T-cell (primary cell): ENCODE measurements at places on chromosomes 6 and 20.
A peak's percentile ranks its signal among the peaks of the same experiment; 100 is the strongest.

DNA sequence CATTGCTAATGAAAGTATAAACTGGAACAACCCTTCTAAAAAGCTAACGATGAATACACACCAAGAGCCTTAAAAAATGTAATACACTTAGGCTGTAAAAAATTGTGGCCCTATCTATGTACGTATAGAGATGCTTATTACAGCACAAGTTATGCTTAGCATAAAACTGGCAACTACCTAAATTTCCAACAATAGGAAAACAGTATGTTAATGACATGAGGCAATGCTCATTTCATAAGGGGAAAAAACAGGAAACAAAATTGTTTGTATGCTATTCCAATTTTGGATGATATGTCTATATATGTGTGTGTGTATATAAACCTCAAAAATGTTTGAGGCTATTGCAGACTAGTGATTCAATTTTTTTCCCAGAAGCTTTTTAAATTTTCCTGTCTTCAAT lies 82.5 kb downstream of the DTNBP1 start:
- DNase-seq = no peak

GRCh38 chr6:34234667-34235306 lies 1.9 kb upstream of the HMGA1 start:
- no peak for DNase-seq

DNA sequence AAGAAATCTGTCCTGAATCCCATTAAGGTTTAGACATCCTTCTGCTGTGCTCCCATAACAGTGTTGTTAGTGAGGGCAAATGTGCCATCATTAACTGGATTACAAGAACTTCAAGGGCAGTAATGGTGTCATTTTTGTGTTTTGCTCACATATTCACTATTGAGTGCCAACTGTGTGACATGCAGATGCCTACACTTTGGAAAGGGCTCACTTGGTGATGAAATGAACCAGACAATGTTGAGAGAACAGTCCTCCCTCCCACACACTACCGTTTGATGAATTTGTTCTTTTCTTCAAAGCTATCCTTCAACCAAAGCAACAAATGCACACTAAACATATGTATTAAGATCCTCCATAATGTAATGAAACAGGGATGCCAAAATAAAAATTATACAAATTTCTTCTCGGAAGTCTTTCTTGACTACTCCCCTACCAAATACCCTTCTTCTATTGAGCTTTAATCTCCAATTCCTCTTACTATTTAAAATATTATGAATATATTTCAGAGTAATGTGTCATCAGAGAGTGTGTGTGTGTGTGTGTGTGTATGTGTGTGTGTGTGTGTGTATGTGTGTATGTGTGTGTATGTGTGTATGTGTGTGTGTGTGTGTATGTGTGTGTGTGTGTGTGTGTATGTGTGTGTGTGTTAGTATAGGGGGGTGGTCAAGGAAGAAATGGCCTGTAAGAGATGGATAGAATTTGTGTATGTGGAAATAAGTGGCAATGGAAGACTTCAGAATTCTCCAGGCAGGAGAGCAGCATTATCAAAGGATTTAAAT lies 92.3 kb upstream of the ENPP5 start:
- no peak for DNase-seq

DNA sequence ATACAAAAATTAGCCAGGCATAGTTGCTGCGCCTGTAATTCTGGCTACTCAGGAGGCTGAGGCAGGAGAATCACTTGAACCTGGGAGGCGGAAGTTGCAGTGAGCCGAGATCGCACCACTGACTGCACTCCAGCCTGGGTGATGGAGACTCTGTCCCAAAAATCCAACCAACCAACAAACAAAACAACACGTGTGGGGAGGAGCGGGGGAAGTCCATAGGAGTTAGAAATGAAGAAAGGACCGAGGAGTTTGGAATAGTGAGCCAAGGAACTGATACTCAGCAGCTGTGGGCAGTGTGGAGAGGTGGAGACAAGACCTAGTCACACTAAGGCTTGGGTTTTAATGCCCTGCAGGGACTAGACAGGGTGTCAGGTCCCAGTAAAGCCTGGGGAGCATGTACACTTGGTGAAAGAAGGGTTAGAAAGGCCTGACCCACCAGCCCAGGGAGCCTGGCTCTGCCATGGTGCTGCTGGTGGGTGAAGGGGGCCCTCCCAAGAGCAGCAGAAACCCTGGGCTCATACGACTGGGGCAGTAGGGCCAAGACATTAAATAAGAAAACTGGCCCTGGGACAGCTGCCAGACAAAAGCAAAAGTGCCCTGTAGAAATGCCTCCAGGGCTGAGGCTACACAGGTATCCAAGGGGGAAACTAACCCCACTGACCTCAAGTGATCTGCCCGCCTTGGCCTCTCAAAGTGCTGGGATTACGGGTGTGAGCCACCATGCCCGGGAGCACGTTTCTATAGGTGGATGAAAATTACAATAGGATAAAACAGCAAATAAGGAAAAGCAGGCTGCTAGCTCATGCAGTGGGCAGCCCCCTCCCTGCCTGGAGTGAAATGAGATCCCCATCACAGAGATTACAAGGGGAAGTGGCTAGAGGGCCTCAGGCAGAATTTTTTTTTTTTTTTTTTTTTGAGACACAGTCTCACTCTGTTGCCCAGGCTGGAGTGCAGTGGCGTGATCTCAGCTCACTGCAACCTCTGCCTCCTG lies 58.0 kb downstream of the MYH7B start:
- no peak for DNase-seq

DNA sequence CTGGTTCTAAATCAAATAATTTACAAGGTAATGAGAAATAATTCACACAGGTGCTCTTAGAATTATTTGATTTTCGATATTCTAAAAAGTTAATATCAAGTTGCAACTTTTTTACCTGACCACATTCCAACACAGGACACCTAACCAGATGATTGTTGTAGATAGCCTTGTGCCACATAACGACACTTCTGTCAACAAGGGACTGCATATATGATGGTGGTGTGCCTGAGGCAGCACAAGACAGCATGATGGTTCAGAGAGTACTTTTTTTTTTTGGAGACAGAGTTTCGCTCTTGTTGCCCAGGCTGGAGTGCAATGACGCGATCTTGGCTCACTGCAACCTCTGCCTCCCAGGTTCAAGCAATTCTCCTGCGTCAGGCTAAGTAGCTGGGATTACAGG lies 66.2 kb upstream of the TMEM30A start:
- no peak for DNase-seq

DNA sequence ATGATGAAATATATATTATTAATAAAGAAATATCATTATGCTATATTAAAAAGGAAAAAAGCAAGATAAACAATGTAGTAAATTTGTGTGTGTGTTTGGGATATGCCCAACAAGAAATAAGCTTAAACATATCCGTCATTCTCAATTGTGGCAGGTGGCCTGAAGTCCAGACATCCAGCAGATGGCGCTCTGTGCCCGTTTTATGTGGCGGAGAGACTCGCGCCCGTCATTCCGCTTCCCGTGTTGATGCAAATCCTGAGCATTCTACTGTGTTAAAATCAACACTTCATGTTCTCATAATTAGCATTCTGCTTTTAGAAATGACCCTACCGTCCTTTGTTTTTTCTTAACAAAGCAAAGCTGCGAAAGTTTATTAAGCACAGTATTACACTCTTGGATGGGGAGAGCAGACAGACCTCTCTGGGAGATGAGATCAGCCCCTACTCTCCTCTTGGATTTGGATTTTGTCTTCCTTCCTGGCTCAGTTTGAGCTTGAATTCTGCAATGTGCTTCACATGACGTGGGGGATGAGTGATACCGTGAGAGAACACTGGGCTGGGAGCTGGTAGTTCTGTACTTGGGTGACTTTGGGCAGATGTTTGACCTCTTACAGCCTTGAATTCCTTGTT lies 125.8 kb downstream of the MCHR2 start:
- peak; percentile 38 for DNase-seq

GRCh38 chr20:64130876-64131275 lies 23.5 kb upstream of the NPBWR2 start:
- no peak for DNase-seq

DNA sequence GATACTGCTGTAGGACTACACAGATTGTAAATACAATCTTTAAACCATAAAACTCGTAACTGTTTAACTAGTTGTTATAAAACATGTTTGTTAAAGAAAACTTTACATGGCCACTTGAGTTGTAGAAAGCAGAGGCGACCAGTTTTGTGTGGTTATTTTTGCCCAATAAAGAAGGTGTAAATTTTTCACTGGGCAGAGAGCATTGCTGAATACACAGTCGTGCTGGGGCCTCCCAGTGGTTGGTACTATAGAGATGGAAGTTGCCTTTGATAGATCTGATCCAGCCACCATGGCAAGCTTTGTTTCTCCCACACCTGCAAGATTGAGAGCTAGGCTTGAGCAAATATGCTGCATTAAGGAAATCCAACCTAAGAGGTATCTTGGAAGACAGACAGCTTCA lies 34.0 kb upstream of the YWHAB start:
- no peak for DNase-seq

- DNase-seq = no peak
These were observed 25.6 kb upstream of the ARMH2 start for GRCh38 chr6:24824142-24824938.

- no peak for DNase-seq
These were observed 19.3 kb downstream of the SULF2 start for GRCh38 chr20:47765691-47766594.

- DNase-seq = no peak
These were observed 112.2 kb upstream of the HEY2 start for GRCh38 chr6:125637207-125637606.

GRCh38 chr6:89690944-89691324 lies 52.4 kb upstream of the LYRM2 start:
- DNase-seq = no peak

DNA sequence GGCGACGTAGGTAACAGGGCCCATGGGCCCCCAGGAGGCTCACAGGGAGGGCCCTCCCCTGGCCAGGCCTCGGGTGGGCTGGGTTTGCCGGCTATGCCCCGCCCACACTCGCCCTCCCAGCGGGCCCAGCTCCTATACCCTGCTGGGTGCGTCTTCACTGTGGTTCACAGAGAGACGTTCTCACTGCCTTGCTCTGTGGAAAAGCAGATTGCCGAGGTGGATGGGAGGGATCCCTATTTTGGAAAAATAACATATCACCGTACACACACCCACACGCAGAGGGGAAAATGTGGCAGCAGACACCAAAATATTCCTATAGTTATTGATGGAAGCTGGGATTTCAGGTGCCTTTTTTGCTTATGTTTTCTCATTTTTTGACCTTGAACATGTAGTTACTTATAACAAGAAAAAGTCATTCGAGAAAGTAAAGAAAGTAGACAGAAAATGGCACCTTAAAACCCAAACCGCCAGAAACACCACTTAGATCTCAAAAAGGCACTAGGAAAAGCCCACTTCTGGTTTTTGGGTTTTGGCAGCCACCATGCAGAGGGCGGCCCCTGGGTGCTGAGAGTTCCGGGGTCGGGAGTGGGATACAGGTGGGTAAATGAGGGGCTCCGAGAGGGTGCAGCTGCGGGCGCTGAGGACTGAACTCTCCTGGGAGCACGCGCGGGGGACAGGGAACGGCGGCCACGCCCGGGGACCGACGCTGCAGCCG lies 49.4 kb downstream of the TMEM242 start:
- peak; percentile 58 for DNase-seq

DNA sequence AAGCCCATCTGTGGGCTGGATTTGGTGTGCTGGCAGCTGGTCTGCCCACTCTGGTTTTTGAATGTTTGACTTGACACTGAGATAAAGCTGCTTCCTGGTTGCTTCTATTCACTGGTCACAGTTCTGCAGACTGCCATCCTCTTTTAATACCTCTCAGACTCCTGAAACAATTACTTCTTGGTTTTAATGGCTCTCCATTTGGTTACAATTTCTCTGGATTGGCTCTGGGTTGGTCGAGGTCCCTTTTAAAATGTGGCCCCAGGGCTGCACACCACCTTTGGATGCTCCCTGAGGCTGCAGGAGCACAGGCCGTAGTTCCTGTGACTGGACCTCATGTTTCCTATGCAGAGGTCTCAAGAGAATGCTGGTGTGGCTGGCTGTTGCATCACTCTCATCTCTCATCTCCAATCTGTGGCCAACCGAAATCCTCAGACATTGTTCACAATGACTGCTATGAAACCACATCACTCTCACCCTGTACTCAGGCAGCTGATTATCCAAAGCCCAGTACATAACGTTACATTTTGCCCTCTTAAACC lies 98.5 kb downstream of the INSM1 start:
- no peak for DNase-seq

DNA sequence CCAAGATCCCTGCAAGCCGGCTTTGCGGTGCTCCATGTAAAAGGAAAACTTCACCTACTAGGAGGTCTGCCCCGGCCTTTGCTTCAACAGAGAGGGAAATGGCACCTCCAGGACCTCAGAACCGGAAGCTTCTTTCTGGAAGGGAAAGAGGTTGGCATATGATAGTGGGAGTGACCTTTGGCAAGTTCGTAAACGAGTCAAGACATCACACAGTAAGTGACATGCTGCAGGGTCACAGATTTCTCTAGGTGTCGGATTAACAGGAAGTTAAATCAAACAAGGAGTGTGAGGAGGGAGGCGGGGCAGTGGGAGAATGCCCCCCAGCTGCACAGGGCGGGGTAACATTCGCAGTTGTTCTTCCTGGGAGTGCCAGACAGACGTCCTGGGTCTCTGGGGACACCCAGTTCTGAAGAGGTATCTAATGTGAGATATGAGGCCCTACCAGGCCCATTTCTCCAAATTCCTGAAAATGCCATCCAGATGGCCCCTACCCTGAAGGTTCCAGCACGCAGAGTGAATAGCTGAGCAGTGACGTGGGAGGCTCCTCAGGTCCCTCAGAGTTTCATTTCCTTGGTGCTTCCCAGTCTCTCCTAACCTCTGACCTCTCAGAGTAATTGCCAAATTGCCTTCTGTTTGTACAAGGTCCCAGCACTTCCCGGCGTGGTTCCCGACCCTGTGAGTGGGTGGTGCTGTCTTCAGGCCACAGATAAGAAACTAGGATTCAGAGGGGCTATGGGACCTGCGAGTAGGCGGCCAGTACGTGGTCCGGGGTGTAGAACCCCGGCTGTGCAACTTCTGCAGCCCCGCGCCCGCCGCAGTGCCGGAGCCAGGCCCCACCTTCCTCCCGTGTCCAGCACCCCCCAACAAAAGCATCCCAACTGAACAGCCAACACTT lies 1.9 kb downstream of the RRBP1 start:
- DNase-seq = peak; percentile 28

GRCh38 chr6:53300656-53301551 lies 47.8 kb downstream of the ELOVL5 start:
- DNase-seq = peak; percentile 29

DNA sequence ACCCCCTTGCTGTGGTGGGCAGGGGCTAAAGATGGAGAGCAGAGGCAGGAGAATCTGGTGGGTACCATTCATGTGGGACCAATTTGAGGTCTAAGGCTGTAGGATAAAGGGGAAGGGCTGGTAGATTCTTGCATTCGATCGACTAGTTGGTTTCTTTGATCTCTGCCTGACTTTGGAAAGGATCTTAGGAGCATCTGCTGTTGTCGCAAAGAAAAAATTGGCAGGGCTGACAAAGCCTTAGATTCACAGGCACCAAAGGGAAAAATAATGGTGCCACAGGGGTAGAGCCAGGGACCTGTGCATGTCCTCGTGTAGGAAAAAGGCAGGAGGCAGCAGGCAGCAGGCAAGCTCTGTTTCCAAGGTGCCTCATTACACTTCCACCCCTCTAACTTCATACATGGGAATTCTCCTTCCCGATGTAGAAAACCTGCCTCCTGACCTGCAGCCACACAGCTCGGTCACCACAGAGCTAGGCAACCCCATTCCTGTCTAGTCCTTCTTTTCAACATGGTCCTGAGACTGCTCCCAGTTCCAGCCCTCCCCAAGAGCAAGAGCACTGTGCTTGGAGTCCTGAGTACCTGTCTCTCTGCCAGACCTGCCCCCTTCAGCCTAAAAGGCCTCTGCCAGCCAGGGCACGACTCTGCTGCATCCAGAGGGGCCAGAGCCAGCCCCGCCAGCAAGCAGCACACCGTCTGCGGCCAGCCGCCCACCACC lies 71.9 kb downstream of the FGD2 start:
- DNase-seq = no peak

- peak; percentile 60 for DNase-seq
These were observed 17.5 kb downstream of the LEMD2 start for GRCh38 chr6:33771146-33772081.
